Activated CD4-positive, alpha-beta T cell treated with anti-CD3 and anti-CD28 coated beads, Interleukin-2, amount 10 ng/mL, durations not matched to agents 24 days and 14 days (primary cell): ENCODE measurements at places on chromosomes 3 and 15.

- no peak for DNase-seq
These were observed 659.3 kb downstream of the NAALADL2 start for GRCh38 chr3:175518459-175518858.

GRCh38 chr3:124653071-124653796 is 77.0 kb upstream of the UMPS start:
- no peak for DNase-seq

DNA sequence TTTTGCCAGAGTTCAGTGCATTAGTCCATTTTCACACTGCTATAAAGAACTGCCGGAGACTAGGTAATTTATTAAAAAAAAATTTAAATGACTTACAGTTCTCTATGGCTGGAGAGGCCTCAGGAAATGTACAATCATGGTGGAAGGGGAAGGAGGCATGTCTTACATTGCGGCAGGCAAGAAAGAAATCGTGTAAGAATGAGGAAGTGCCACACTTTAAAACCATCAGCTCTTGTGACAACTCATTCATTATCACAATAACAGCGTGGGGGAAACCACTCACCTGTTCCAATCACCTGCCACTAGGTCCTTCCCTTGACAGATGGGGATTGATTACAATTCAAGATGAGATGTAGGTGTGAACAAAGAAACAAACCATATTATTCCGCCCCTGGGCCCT is 1361.4 kb downstream of the NSUN3 start:
- no peak for DNase-seq

DNA sequence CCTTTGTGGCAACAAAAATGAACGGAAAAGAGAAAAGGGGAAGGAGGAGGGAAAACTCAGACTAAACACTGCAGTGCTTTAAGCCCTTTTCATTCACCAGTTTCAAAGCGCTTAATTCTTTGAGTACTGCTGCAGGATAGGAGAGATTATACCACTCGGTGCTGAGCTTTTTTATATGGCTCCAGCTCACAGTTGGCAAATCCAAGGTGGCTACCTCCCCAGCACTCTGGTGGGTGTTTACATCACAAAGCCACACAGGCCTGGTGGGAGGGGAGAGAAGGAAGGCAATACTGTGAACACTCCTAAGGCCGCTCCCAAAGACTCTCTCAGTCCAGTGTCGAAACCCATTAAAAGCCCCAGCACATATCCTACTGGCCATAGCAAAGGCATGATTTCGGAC is 191.4 kb downstream of the STT3B start:
- DNase-seq: no peak

DNA sequence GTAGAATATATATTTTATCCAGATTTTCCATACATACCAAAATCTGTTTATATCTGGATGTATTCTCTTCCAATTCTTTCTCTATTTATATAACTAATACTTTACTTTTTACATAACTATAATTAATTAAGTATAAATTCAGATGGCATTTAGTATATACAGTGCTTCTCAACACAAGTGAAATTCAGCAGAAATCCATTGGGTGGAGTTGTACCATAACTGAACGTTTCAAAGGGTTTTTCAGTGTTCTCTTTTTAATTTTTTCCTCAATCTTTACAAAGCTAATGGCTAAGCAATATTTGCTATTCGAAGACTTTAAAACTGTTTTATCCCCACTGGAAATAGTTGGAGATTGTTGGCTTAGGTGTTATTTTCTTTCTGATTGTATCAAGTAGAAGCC is 13.9 kb upstream of the ZBBX start:
- DNase-seq: no peak

- DNase-seq: no peak
These were observed 38.4 kb upstream of the THBS1 start for GRCh38 chr15:39542385-39543065.
